ENCODE measurements at places on chromosomes 1 and 21.

GRCh38 chr1:85048296-85049064, at the start of gene MCOLN3:
TSS of gene MCOLN3 (minus strand) at chr1:85048500. CDS start at chr1:85045360, 3,140 bp downstream.
- peak; percentile 42 for DNase-seq

- DNase-seq, result no peak
These were observed 47.4 kb downstream of the KCNAB2 start for GRCh38 chr1:6093071-6093470.

GRCh38 chr1:73673971-73674370, 524.0 kb downstream of the LRRIQ3 start:
- no peak for DNase-seq

- no peak for DNase-seq
These were observed 19.8 kb downstream of the HP1BP3 start for GRCh38 chr1:20767271-20767670.

- DNase-seq, result no peak
These were observed 27.5 kb downstream of the EPHA2 start for GRCh38 chr1:16128338-16128741.

DNA sequence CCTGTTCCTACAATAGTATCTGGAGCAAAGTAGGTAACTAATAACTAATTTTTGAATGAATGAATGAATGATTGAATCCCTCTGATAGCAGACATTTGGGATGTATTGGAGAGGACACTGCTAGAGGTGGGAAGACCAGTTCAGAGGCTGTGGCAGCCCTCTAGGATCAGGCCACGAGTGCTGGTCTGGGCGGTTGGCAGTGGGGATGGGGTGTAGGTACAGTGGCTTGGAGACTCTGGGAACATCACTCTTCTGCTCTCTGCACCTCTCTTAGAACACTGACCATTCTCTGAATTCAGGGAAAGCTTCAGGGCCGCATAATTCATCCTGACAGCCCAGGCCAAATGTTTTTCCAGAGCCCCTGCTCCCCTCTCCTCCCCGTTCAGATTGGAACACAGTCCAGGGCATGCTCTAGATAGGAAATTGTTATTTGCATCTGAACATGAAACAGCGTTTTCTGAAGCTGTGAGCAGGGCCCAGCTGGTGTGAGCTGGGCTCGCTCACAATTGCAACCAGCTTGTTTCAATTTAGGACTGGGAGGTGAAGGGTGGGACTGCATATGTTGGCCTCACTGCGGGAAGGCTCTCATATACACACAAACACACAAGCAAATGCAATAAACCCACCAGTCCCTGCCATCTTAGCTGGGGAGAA, 253.1 kb upstream of the USP24 start:
- DNase-seq, result no peak

- DNase-seq, result peak; percentile 32
These were observed 1211.6 kb upstream of the ADGRL4 start for GRCh38 chr1:80218112-80218511.

DNA sequence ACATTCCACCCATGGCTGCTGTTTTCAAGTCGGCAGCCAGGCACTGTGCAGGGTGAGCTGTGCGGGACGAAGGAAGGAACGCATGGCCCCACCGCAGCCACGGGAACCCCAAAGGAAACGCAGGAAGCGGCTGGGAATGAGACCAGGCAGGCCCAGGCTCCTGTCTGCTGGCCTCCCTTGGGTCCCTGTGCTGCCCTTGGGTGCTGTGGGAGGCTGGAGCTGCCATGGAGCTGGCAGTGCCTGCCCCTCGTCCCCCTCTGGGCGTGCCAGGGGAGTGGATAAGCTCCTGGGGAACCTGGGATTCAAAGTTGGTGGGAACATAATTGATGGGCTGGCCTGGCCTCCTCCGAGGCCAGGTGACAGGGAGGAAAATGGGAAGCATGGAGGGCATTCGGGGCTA, 5.3 kb upstream of the KRTAP10-4 start:
- no peak for DNase-seq

All from Caco-2 (cell line).